ENCODE measurements at places on chromosomes 5 and 9. TPM values are rescaled to one million over a fixed set of nuclear protein-coding genes. Genes with fewer than 3 reads are reported as not detected.

- no peak for DNase-seq
Measured at GRCh38 chr5:160665460-160665859, 186.6 kb downstream of the ATP10B start.

Gene HSPB3
- total RNA-seq, result not detected

DNA sequence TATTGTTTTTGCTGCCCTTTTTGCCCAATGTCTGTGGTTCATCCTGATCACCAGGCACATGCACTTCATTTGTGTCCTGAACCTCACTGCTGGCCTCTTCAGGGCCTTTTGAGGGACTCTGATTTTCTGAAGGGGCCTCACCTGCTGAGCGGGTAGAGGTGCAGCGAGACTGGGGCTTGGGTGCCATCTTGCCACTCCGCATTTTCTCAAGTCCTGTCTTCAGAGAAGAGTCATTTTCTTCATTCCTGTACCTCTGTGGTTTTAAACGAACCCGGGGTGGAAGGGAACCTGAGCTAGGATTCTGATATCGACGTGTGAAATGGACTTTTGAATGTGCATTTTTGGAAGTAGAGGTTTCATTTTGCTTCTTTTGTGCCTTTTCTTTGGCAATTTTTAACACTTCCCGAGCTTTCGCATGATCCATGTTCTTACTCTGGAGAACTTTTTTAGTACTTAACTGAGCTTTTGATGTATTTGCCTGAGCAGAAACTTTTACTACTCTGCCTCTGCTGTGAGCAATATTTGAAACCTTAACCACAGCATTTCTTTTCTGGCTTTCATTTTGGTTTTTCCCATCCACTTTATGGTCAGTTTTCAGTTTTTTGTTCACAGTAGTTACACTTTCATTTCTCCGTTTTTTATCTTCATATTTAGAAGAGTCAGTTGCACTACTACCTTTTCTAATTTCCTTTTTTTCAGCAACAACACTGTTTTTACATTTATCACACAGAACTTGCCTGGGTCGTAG lies 26.1 kb downstream of the PWWP2A start:
- DNase-seq, result no peak

- no peak for DNase-seq
Measured at GRCh38 chr9:28031521-28032267, 458.4 kb upstream of the C9orf72 start.

DNA sequence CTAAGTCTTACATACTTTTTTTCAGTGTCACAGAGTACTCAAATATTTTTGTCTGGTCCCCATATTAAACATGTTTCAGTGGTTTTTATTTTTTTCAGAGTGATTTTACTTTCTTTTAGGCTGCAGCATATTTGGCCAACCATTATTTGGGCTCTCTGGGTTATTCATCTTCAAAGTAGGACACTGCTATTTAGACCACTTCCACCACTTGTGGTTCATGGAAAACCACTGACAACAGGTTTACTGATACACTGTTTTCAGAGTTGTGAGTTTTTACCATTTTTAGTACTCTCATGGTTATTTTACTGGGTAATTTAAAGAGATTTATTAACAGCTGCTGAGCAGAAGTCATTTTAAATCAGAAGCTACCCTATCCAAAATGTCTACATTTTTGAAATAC lies 437.6 kb downstream of the KIAA0825 start:
- no peak for DNase-seq

- DNase-seq, result no peak
Measured at GRCh38 chr9:11973511-11973910, 719.7 kb upstream of the TYRP1 start.

- DNase-seq, result no peak
Measured at GRCh38 chr5:95332158-95332557, 47.3 kb upstream of the MCTP1 start.

DNA sequence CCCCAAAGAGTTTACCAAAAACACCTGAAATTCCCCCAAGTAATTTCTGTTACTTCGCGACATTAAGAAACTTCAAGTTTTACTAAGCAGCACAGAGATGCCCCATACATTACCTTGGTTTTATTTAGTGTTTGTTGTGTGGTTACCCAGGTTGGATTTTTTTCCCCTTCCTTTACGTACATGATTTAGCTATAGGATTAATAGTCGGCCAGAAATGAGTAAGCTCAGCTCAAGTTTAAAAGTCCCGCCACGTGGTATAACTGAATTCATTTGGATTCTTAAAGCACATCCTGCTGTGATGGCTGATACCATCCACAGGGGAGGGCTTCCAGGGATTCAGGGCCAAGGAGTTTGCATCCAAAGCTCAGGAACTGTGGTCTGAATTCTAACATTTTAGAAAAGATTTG lies 75.9 kb downstream of the DAP start:
- DNase-seq, result no peak

DNA sequence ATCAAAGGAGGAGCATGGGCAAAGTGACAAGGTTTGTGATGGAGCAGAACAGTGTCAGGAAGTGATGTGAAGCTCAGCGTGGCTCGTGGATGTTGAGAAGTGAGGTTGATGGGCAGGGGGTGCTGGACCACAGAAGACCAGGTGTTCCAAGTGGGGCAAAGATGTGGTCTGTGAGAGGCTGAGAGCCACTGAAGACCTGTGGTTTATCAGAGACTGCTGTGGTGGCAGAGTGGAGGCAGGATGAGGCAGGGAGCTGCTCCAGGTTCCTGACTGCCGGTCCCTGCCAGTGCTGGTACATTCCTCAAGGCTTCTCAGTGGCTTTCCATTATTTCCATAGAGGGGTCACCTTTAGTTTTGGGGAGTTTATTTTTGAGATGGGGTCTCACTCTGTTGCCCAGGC lies 19.1 kb downstream of the PALM2AKAP2 start:
- DNase-seq, result no peak

Gene DIRAS2
- not detected for total RNA-seq

- peak; percentile 18 for DNase-seq
Measured at GRCh38 chr9:72203205-72203803, 54.1 kb downstream of the GDA start.

DNA sequence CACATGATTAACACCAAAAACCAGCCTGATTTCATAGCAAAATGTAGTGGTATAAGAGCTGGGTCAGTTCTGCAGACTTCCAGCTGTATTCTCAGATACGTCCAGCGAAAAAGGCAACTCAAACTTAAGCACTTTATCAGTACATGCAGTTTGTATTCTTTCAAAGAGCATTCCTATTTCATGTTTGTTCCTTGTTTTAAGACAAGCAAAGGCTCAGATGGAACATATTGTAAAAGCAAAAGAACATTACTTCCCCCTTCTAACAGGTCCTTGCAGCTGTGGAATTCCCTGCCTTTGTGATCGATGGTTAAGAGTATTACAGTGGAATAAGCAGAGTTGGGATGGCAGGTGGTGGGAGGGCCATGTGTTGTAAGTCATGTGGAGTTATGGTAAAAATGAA lies 86.3 kb upstream of the GRHPR start:
- DNase-seq, result no peak

GRCh38 chr5:111779922-111780292 lies 22.9 kb upstream of the NREP start:
- no peak for DNase-seq

- DNase-seq, result no peak
Measured at GRCh38 chr5:94691291-94691690, 72.8 kb downstream of the SLF1 start.

DNA sequence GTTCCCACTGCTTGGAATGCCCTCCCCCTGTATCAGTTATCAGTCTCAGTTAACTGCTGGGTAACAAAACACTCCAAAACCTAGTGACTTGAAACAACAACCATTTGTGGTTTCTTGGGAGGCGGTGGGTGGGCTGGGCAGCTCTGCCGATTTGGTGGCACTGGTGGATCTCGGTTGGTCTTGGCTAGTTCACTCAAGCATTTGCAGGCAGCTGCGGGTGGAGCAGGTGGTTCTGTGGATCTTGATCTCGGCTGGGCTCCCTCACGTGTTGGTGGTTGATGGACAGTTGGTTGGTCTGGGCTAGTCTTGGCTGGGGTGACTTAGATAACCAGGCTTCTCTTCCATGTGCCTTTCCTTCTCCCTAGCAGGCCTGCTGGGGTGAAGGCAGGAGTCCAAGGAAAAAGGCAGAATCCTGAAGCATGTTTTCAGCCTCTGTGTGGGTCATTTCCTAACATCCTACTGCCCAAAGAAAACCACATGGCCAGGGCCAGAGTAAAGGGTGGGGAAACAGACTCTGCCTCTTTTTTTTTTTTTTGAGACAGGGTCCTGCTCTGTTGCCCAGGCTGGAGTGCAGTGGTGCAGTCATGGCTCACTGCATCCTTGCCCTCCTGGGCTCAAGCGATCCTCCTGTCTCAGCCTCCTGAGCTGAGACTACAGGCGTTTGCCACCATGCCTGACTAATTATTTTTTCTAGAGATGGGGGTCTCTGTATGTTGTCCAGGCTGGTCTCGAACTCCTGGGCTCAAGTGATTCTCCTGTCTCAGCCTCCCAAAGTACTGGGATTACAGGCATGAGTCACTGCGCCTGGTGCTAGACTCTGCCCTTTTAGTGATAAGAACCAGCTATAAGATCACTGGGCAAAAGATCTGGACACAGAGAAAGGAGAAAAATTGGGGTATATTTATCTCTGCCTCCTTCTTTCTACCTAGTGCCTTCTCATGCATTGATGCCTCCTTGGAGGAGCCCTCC lies 183.7 kb downstream of the RGS3 start:
- no peak for DNase-seq

All from OCI-LY7 (cell line).